Activated CD4-positive, alpha-beta T cell treated with anti-CD3 and anti-CD28 coated beads, Interleukin-2, amount 10 ng/mL, durations not matched to agents 7 days and 5 days (primary cell): ENCODE measurements at places on chromosomes 13 and 19.

DNA sequence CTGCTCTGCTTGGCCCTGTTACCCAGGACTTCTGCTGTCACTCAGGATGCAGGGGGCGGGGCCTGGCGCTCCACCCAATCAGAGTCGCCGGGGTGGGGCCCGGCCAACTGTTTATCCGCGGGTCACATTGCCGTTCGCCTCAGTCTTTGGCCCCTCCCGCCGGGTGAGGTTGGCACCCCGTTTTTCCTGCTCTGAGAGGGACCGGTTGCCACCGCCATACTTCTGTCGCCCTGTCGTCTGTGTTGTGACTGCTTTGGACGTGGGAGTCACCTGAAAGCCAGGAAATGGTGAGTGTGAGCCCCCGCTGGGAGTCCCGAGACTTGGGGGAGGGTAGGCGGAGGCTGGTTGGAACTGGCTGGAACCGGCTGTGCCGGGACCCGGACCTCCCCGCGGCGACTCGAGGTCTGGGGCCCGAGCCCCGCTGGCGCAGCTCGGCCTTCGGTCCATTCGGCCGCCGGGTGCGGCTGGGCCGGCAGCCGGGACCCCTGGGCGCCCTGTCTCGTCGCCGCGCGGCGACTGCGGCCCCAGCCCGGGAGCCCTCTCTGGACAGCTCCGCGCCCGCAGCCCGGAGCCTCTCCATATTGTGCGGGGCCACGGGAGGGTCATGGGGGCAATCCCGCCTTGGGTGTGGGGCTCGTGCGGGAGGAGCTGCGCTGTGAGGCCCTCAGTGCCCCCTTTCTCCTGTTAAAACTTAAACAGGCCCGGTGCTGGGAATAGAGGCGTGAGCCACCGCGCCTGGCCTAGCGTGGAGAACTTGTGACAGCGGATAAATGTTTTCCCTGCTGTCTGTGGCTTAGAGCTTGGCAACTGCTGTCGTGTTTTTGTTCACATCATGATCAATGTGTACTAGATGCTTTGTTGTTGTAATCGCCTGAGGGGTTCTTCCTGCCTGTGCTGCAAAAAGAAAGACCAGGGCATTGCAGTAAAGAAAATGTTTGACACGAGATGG lies at the start of gene ZNF844:
TSS of gene ZNF844 (plus strand) at position 142 of the 949 bp plus-strand sequence. CDS start at position 285, 143 bp downstream.
- DNase-seq: peak; percentile 69

DNA sequence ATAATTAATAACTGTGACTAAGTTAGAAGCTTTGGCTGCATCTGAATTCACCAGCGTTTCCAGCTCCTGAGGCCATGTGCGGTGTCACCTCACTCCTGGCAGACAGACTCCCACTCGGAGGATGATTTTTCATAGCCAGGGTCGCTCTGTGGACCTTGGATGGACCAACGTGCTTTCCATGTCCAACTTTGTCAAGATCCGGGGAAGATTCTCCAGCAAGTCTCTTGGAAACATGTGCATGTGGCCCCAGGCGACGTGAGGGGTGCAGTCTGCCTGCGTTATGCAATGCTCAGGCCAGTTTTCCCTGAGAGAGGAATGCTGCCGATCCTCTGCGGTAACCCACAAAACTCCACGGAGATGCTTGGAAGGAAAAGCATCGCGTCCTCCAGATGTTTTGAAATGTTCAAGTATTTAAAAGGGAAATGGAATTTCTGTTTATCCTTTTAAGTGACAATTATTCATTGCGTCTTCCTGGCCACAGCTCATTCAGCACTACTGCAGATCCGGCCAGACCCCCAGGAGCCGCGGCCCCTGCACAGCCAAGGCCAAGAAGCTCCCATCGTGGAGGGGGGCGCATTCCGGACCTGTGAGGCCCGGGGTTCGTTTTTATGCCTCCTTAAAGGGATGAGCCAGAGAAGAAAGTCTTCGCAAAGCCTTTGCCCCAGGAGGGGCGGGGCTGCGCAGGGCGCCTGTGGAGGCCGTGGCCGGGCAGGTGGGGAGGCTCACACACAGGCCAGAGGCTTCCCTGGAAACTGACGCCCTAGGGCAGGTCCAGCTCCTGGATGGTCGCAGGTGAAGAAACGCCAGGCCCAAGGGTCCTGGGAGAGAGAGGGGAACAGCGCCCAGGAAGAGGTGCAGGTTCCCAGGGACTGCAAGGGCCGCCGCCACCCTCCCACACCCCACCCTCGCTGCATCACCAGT lies 46.0 kb downstream of the C13orf46 start:
- no peak for DNase-seq

DNA sequence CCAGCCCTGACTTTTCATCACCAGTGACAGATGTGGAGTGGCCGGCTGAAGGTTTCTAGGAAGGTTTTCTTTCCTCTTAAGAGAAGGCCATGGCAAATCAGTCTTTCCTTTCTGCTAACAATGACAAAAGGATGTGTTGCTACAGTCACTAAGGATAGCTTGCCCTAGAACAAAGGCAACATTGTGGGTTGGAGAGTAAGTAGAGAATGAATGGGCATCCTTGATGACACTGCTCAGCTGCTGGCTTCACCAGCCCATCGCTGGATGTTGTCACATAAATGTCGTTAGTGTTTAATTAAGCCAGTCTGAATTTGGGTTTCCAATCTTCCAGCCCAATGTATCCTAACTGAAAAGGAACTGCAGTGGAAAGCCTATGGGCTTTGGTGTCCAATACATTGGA lies 168.4 kb downstream of the ZIC5 start:
- no peak for DNase-seq

- no peak for DNase-seq
These were observed 962 bp downstream of the KISS1R start for GRCh38 chr19:918152-918437.

GRCh38 chr13:48156466-48156865 lies 61.6 kb upstream of the MED4 start:
- DNase-seq: peak; percentile 76
